Lung microvascular endothelial cell (primary cell): ENCODE measurements at places on chromosomes 2 and 18. TPM values are rescaled to one million over a fixed set of nuclear protein-coding genes. Genes with fewer than 3 reads are reported as not detected.

Gene ZNF385B
- total RNA-seq = not detected in 2 replicates

DNA sequence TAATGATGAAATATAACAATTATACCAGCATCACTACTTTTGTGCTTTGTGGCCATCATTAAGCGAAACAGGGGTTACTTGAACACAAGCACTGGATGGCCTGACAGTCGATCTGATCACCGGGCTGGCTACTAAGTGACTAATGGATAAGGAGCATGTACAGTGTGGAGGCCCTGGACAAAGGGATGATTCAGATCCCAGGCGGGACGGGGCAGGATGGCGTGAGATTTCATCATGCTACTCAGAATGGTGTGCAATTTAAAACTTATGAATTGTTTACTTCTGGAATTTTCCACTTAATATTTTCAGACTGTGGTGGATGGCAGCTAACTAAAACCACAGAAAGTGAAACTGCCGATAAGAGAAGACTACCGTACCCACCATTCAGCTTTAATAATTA, 7.0 kb upstream of the CLIP4 start:
- DNase-seq = peak; percentile 85

GRCh38 chr2:238694136-238694755, 153.6 kb upstream of the TWIST2 start:
- DNase-seq = no peak

Gene SLC4A3
- total RNA-seq = under 0.01 and 0.22 TPM in 2 replicates

DNA sequence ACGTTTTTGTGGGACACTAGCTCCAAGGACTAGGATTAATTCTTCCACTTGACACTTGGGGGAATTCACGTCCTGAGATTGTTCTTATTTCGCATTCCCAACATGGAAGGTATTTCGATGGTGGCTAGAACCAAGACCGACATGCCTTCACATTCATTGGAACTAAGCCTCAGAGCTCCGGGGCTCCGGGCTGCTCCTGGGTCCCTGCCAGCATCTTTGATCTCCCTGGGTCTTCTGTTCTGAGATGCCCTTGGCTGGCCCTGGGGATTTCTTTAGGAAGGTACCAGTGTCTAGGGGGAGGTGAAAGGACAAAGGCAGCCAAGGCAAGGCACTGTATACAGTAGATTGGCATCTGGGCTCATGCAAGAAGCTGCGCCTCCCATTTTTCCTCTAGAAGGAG, 76.8 kb downstream of the DYSF start:
- DNase-seq = no peak

- no peak for DNase-seq
Measured at GRCh38 chr18:51897884-51898283, 442.1 kb upstream of the DCC start.
